ENCODE measurements at places on chromosomes 1 and 21. TPM values are rescaled to one million over a fixed set of nuclear protein-coding genes. Genes with fewer than 3 reads are reported as not detected.

GRCh38 chr1:70720109-70720508 is 309.0 kb downstream of the CTH start:
- DNase-seq, result no peak
- H3K27me3 ChIP-seq, result no peaks in the 10 kb centered on the region
- H3K36me3 ChIP-seq, result no peaks in the 10 kb centered on the region
- H3K4me3 ChIP-seq, result no peak overlapping the region
- no peaks in the 10 kb centered on the region for H3K4me1 ChIP-seq

Gene NES
- total RNA-seq, result 7.4 TPM

- no peaks in the 10 kb centered on the region for H3K27me3 ChIP-seq
- H3K27ac ChIP-seq, result no peak overlapping the region
- H3K4me1 ChIP-seq, result peaks cover 26% of the 10 kb centered on the region
- no peak for DNase-seq
These were observed 39.5 kb downstream of the XCL2 start for GRCh38 chr1:168504064-168504837.

DNA sequence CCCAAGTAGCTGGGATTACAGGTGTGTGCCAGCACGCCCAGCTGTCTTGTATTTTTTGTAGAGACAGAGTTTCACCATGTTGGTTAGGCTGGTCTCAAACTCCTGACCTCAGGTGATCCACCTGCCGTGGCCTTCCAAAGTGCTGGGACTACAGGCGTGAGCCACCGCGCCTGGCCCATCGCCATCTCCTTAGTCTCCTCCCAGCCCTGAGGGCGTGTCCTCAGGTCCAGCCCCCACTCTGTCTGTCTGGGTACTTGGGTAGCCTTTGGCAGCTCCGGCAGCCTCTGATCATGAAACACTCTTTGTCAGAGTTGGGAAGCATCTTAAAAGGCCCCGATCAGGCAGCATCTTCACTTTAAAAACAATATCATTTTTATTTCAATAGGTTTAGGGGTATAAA is 90.3 kb upstream of the DISP3 start:
- H3K36me3 ChIP-seq, result no peaks in the 10 kb centered on the region
- no peak overlapping the region for H3K4me3 ChIP-seq
- DNase-seq, result peak; percentile 4
- no peak overlapping the region for H3K27ac ChIP-seq
- peaks cover 93% of the 10 kb centered on the region for H3K27me3 ChIP-seq

Gene TOMM40L
- total RNA-seq, result 14.1 TPM

DNA sequence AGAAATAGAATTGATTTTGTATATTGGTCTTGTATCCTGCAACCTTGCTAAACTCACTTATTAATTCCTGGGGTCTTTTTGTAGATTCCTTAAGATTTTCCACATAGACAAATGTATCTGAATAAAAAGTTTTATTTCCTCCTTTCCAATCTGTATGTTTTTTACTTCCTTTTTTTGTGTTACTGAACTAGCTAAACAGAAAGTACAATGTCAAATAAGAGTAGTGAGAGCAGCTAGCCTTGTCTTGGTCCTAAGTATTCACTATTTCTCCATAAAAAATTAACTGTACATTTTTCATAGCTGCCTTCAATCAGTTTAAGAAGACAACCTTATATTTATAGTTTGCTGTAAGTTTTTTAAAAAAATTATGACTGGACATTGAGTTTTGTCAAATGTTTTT is 74.9 kb downstream of the FASLG start:
- no peaks in the 10 kb centered on the region for H3K27me3 ChIP-seq
- no peak overlapping the region for H3K4me3 ChIP-seq
- H3K27ac ChIP-seq, result no peak overlapping the region
- H3K36me3 ChIP-seq, result no peaks in the 10 kb centered on the region

- no peaks in the 10 kb centered on the region for H3K27me3 ChIP-seq
- H3K36me3 ChIP-seq, result no peaks in the 10 kb centered on the region
- H3K4me1 ChIP-seq, result peaks cover 4% of the 10 kb centered on the region
These were observed 103.8 kb downstream of the BRINP3 start for GRCh38 chr1:190373705-190374336.

- peaks cover 18% of the 10 kb centered on the region for H3K4me1 ChIP-seq
- no peak for DNase-seq
- no peaks in the 10 kb centered on the region for H3K27me3 ChIP-seq
These were observed 30.4 kb downstream of the PRRX1 start for GRCh38 chr1:170694172-170694926.

DNA sequence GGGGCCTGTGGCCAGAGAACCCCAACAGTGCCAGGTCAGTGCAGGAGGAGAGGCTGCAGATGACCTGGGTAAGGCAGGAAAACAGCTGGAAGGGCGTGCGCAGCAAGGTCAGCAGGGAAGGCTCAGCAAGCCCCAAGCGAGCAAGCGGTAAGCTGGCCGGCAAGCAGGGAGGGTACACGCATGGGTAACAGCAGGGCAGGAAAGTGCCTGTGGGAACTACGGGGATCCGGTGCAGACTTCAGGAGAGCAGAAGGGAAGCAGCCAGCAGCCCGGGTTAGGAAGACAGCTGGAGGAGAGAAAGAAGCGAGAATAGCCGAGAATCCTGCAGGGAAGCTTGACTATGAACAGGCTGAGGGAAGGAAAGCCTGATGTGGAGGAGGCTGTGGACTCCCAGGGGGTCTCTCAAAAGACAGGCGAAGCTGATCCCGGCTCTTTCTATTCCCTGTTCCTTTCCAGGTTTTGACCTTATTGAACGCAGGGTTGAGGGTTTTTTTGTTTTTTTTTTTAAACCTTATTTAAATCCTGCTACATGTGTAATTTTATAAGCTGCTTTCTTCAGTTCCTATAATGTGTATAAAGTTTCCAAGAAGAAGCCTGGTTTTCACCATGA is 20.9 kb downstream of the UMODL1 start:
- H3K36me3 ChIP-seq, result no peaks in the 10 kb centered on the region
- no peak overlapping the region for H3K4me3 ChIP-seq
- peaks cover 20% of the 10 kb centered on the region for H3K27me3 ChIP-seq
- peaks cover 9% of the 10 kb centered on the region for H3K4me1 ChIP-seq
- DNase-seq, result no peak

- H3K27ac ChIP-seq, result peak overlapping the region; percentile 98
- peaks cover 14% of the 10 kb centered on the region for H3K36me3 ChIP-seq
- peak; percentile 82 for DNase-seq
- H3K4me1 ChIP-seq, result peaks cover 23% of the 10 kb centered on the region
- no peaks in the 10 kb centered on the region for H3K27me3 ChIP-seq
These were observed 34.6 kb downstream of the CFAP57 start for GRCh38 chr1:43206600-43207228.

GRCh38 chr1:223118418-223118817 is 24.6 kb downstream of the TLR5 start:
- no peaks in the 10 kb centered on the region for H3K27me3 ChIP-seq
- no peak overlapping the region for H3K4me3 ChIP-seq
- peaks cover 3% of the 10 kb centered on the region for H3K36me3 ChIP-seq
- no peak for DNase-seq

DNA sequence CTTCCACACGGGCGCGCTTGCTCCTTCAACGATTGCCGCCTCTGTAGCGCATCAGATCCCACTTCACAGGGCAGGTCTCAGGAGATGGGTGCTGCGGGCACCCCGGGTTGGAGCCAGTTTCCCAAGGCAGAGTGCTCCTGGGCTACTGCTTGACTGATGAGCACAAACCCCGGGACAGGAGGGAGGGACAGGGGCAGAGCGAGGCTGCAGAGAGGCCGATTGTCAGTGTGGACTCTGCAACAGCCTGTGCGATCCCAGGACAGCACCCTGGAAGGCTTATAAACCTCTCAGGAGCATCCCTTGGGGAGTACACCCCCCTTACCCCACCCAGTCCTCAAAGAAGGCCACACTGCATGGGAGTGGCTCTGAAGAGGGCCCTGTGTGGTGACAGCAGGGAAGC is 28.0 kb upstream of the BACE2 start:
- no peak overlapping the region for H3K4me3 ChIP-seq
- no peak for DNase-seq
- H3K27ac ChIP-seq, result no peak overlapping the region
- H3K4me1 ChIP-seq, result peaks cover 16% of the 10 kb centered on the region
- H3K36me3 ChIP-seq, result no peaks in the 10 kb centered on the region

GRCh38 chr1:30514137-30514654 is 209.2 kb downstream of the MATN1 start:
- no peak for DNase-seq
- H3K27me3 ChIP-seq, result peaks cover 54% of the 10 kb centered on the region
- no peaks in the 10 kb centered on the region for H3K36me3 ChIP-seq

- no peaks in the 10 kb centered on the region for H3K27me3 ChIP-seq
- peak overlapping the region; percentile 93 for H3K27ac ChIP-seq
- H3K4me3 ChIP-seq, result peak overlapping the region; percentile 95
- H3K4me1 ChIP-seq, result peaks cover 32% of the 10 kb centered on the region
These were observed 11.1 kb upstream of the RAB42 start for GRCh38 chr1:28580722-28581530.

GRCh38 chr1:17847111-17847510 is 92.0 kb downstream of the ACTL8 start:
- peaks cover 91% of the 10 kb centered on the region for H3K27me3 ChIP-seq
- no peaks in the 10 kb centered on the region for H3K36me3 ChIP-seq

Gene LCE1C
- not detected for total RNA-seq

Gene RXRG
- total RNA-seq, result not detected

DNA sequence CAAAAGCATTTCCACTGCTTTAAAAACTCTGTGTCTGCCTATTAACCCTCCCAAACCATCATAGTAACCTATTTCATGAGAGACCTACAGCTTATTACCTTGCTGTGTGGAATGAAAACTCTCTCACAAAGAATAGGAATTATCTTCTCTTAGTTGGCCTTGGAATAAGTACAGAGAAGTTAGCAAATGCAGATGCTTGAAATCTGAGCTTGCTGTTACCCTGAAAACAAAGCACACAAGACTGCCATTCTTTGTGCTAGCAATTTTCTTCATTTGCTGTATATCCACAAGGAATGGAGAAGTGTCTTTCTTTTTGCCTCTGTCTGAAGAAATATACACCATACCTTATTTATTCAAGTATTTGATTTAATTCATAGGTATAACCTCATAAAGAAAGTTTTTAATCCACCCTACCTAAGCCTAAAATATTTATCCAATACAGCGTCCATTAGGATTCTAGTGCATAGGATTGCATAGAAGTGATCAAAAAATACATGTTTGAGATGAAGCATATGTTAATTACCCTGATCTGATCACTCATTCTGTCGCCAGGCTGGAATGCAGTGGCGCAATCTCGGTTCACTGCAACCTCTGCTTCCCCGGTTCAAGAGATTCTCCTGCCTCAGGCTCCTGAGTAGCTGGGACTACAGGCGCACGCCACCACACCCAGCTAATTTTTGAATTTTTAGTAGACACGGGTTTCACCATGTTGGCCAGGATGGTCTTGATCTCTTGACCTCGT is 451.1 kb downstream of the LTN1 start:
- H3K27ac ChIP-seq, result no peak overlapping the region
- H3K4me3 ChIP-seq, result no peak overlapping the region
- no peaks in the 10 kb centered on the region for H3K27me3 ChIP-seq
- no peaks in the 10 kb centered on the region for H3K36me3 ChIP-seq

DNA sequence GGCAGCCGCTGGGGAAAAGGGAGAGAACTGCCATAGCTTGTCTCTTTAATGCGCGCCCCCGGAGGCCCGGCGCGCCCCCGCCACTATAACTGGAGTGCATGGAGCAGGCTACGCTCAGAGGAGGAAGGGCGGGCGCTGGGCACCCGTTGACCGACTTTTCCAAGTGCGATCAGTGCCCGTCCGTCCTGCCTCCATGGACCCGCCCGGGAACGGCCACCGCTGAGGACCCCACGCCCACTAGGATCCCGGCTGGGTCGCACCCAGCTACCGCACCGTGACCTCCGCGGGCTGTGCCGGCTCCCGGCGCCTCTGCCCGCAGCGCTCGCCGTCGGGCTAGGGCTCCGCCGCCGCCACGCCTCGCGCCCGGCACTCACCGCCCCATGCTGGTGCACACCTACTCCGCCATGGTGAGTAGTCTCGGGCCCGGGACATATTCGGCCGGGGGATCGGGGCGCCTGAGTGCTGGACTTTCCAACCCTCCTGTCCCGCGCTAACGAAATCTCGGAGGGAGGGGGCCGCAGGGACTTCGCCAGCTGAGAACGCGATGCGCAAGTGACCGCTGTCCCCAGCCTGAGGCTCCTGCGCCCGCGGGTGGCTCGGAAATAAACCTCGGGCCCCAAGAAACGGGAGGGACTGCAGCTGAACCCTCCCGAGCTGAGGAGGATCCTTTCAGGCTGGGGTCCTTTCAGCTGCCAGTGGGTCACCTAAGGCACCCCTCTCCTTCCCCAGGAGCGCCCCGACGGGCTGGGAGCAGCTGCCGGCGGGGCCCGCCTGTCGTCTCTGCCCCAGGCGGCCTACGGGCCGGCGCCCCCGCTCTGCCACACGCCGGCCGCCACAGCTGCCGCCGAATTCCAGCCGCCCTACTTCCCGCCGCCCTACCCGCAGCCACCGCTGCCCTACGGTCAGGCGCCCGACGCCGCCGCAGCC is at the start of gene TFAP2E:
TSS of gene TFAP2E (plus strand) at position 117 of the 927 bp plus-strand sequence. CDS start at position 381, 264 bp downstream.
- DNase-seq, result peak; percentile 69
- H3K36me3 ChIP-seq, result peaks cover 11% of the 10 kb centered on the region
- H3K27me3 ChIP-seq, result peaks cover 52% of the 10 kb centered on the region
- H3K4me3 ChIP-seq, result peak within 1 kb of the TSS; percentile 63
- no peak within 1 kb of the TSS for H3K27ac ChIP-seq

DNA sequence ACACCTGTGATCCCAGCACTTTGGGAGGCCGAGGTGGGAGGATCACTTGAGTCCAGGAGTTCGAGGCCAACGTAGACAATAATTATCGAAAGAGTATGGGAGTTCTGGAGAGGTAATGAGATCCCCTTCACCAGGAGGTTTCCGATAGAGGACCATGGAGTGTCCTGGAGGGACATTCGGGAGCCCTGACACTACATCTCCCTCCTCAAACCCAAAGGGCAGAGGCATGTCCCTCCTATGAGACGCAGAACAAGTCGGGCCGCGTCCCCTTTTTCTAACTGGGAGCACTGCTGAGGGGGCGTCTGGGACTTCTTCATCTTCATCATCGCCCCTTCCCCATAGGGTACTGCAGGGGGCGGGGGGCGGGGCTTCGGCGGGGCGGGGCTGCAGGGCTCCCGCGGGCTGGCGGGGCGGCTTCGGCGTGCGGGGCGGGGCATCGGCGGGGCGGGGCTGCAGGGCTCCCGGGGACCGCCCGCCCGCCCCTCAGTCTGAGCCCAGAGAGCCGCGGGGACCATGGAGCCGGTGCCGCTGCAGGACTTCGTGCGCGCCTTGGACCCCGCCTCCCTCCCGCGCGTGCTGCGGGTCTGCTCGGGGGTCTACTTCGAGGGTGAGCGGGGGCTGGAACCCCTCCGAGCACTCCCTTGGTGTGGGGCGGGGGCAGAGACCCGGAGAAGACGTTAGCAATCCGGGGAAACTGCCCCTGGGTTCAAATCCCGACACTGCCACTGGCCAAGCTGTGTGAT is at the start of gene THEMIS2:
TSS of gene THEMIS2 (plus strand) at position 486 of the 743 bp plus-strand sequence. CDS start at position 514, 28 bp downstream.
- H3K4me1 ChIP-seq, result peaks cover 17% of the 10 kb centered on the region
- peaks cover 10% of the 10 kb centered on the region for H3K36me3 ChIP-seq
- peak; percentile 68 for DNase-seq

- no peaks in the 10 kb centered on the region for H3K4me1 ChIP-seq
- no peak overlapping the region for H3K27ac ChIP-seq
- H3K27me3 ChIP-seq, result peaks cover 55% of the 10 kb centered on the region
- no peaks in the 10 kb centered on the region for H3K36me3 ChIP-seq
These were observed 695.1 kb downstream of the MATN1 start for GRCh38 chr1:30028283-30028682.

Gene GNG4
- 11.6 TPM for total RNA-seq

- DNase-seq, result no peak
- H3K4me1 ChIP-seq, result peaks cover 31% of the 10 kb centered on the region
- no peaks in the 10 kb centered on the region for H3K36me3 ChIP-seq
These were observed 50.6 kb downstream of the CHML start for GRCh38 chr1:241589521-241589920.
